ENCODE measurements at places on chromosomes 2 and 18.

DNA sequence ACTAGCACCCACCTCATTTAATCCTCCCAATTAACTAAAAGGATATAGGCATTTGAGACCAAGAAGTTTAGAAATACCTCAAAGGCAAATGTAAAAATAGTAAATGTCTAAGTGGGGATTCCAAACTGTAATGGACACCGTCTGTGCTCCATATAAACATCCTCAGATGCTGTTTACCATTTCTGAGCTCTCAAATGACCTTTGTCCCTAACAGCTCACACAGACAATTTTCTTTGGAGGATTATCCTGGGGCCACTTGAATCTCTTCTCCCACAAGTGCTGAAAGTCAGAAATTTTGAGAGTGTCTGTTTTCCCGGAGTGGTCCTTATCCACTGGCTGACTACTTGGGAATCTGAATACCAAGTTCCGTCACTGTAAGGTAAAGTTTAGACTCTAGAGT, 1418.9 kb downstream of the LRP1B start:
- DNase-seq, result no peak

GRCh38 chr2:2870106-2870505, 507.5 kb downstream of the EIPR1 start:
- DNase-seq, result no peak

- DNase-seq, result no peak
Measured at GRCh38 chr2:85827879-85828569, 60.8 kb downstream of the ST3GAL5 start.

DNA sequence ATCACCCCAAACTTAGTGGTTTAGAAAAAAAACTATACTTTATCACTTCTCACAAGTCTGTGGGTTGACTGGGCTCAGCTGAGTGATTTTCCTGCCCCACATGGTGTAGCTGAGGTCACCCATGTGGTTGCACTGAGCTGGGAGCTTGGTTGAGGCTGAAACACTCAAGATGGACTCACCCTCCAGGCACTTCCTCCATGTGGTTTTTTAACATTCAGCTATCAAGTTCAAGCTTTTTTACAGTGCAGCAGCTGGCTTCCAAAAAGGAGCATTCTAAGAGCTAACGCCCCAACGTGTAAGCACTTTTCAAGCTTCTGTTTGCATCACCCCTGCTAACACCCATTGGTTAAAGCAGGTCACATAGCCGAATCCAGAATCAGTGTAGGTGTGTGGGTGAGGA, 105.9 kb upstream of the CREB1 start:
- DNase-seq, result peak; percentile 12

DNA sequence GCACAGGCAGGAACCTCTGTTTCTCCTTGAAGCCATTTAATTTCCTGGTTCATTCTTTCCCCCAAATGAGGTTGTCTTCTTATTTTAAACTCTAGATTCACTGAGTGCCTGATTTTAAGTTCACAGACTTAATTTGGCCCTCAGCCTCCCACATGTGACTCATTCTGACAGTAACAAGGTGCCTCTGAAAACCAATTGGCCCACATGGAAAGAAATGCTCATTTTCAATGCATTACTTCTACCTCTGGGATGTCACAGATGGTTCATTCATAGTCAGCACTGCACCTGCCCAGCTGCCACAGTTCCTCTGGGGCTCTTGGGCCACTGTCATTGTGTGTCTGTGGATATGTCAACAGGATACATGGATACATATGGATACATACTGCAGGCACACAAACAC, 140.4 kb upstream of the CAPN13 start:
- DNase-seq, result no peak

DNA sequence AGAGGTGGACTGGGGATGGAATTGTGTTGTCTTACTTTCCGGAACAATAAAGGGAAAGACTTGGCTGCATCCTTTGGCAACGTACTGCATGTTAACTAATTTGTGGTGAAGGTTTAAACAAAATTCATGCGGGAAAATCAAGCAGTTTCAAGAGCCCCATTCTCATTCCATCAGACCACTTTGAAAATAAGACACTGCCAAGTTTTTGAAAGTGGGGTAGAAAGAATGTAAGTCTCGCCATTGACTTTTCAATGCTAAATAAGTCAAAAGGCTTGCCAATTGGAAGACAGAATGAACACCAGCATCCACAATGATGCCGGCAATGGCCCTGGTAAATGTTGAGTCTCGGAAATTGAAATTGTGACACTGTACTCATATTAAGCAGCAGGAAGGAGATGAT, 322.0 kb downstream of the RND3 start:
- no peak for DNase-seq

GRCh38 chr2:171882089-171882769, 11.8 kb downstream of the SLC25A12 start:
- DNase-seq, result no peak
